ENCODE measurements at places on chromosomes 13 and 19. TPM values are rescaled to one million over a fixed set of nuclear protein-coding genes. Genes with fewer than 3 reads are reported as not detected.

Gene ENOX1
- 8.5 TPM for total RNA-seq

Gene DHRS12
- 3.0 TPM for total RNA-seq

Gene C5AR2
- total RNA-seq = not detected

Gene BABAM1
- total RNA-seq = 168 TPM

Gene CFAP97D2
- total RNA-seq = not detected

Gene ZNF724
- total RNA-seq = 10.2 TPM

Gene CCDC194
- under 0.01 TPM for total RNA-seq

Gene APOC1
- 0.91 TPM for total RNA-seq

Gene PBX4
- total RNA-seq = not detected

Gene BBC3
- total RNA-seq = 12.0 TPM

Gene ZNF497
- 1.4 TPM for total RNA-seq

Gene FPR1
- total RNA-seq = not detected

Gene CABP5
- total RNA-seq = not detected

Gene ZNF444
- total RNA-seq = 13.1 TPM

Gene URAD
- total RNA-seq = not detected

Gene KHSRP
- 96.2 TPM for total RNA-seq

Gene CATSPERD
- total RNA-seq = not detected
